Right atrium auricular region (tissue), 2 donors: ENCODE measurements at places on chromosomes 6 and 20. TPM values are rescaled to one million over a fixed set of nuclear protein-coding genes. Genes with fewer than 3 reads are reported as not detected.

GRCh38 chr6:16089232-16090062, 39.4 kb upstream of the MYLIP start:
- no peak for DNase-seq

- no peak for DNase-seq
These were observed 176.5 kb upstream of the PDE7B start for GRCh38 chr6:135675026-135675425.

Gene TRIM40
- not detected for total RNA-seq

Gene ADGRF5
- total RNA-seq: 59.4 TPM

DNA sequence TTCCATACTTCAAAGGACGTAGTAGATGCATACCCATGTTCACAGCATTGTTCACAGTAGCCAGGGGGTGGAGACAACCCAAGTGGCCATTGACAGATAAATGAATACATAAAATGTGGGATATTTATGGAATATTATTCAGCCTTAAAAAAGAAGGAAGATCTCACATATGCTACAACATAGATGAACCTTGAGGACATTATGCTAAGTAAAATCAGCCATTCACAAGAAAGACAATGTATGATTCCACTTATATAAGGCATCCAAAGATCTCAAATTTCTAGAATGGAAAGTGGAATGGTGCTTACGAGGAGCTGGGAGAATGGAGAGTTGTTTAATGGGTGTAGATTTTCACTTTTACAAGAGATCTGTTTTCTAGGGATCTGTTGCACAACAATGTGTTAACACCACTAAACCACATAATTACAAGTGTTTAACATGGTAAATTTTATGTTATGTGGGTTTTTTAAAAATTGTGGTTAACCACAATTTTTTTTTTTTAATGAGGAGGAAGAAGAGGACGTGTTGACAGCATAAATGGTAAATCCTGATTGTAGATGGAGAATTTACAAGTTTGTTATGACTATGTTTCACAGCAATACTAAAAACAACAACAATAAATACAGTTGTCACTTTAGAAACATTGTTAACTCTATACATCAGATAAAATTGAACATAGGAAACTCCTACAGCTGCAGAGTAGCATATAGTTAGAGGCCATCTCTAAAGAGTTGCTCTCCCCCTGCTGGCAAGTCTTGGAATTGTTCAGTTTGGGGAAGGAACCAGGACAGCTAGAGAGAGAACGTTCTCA, 41.6 kb downstream of the CCN2 start:
- peak; percentile 78 for DNase-seq
